ENCODE measurements at places on chromosomes 12 and 14.

DNA sequence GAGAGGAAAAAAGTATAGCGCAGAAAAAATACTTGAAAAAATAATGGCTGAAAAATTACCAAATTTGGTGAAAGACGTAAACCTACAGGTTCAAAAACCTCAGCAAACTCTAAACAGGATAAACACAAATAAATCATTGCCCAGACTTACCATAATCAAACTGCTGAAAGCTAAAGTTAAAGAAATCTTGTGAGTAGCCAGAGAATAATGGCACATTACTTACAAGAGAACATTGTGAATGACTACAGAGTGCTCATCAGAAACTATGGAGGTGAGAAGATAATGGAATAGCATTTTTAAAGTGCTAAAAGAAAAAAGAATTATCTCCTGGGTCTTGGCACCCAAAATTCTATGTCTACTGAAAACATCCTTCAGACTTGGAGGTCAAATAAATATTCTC is 36.0 kb downstream of the ATF1 start:
- DNase-seq: no peak

- no peak for DNase-seq
Measured at GRCh38 chr12:92486443-92487137, 216.2 kb upstream of the PLEKHG7 start.

- no peak for DNase-seq
Measured at GRCh38 chr14:102047808-102048540, 38.9 kb downstream of the HSP90AA1 start.

DNA sequence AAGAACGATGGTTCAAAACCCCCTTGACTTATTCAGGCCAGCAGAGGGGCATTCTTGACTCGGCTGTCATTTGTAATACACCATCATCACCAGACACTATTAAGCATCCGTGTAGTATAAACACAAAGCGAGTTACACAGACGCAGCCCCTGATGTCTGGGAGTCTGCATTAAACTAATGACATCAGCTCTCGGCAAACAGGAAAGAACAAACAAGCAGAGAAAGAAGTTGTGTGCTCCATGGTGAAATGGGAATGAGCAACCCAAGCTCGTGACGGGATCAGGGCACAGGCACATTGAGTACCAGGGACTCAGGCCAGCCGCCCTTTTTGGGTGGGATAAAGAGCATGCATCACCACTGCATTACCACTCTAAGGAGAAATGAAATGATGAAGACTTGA is 460.1 kb downstream of the MED13L start:
- DNase-seq: no peak

- no peak for DNase-seq
Measured at GRCh38 chr14:79514700-79515099, 696.6 kb downstream of the DIO2 start.

DNA sequence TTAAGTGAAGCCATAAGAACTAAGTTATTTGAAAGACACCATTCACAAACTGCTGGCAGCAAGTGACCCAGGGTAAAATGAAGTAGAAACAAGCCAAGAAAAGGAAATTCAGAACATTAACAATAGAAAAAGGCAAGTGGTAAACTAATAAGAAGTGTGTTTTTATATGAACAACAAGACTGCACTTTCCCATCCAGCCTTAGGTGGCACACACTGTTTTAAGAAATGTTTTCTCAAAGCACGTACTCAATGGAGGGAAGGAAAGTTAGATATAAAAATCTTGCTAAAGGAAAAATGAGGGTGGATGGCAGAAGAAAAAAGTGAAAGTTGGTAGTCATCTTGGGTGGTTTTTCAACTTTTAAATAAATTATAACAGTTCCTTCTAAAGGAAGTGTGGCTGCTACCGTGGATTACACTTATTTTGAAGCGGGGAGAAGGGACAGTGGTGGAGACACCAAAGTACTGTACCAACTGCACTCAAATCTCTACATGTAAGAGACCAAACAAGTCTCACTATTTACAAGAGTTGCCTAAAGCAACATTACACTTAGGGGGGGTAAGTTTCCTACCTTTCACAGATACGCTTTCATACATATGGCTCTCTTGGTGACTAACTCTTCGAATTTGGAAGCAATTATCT is 58.8 kb downstream of the SEL1L start:
- no peak for DNase-seq

DNA sequence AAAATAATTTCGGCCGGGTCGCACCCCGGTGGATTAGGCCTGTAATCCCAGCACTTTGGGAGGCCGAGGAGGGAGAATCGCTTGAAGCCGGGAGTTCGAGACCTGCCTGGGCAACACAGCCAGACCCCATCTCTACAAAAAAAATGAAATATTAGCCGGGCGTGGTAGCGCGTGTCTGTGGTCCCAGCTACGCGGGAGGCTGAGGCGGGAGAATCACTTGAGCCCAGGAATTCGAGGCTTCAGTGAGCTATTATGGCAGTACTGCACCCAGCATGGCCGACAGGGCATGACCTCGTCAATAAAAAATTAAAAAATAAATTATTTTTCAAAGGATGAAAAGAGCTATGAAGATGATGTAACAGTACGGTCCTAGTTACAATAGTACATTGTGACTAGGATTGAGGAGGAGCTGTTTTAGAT is 523 bp downstream of the GTF2H3 start:
- DNase-seq: no peak

GRCh38 chr14:53055003-53055402 is 98.1 kb downstream of the DDHD1 start:
- no peak for DNase-seq

DNA sequence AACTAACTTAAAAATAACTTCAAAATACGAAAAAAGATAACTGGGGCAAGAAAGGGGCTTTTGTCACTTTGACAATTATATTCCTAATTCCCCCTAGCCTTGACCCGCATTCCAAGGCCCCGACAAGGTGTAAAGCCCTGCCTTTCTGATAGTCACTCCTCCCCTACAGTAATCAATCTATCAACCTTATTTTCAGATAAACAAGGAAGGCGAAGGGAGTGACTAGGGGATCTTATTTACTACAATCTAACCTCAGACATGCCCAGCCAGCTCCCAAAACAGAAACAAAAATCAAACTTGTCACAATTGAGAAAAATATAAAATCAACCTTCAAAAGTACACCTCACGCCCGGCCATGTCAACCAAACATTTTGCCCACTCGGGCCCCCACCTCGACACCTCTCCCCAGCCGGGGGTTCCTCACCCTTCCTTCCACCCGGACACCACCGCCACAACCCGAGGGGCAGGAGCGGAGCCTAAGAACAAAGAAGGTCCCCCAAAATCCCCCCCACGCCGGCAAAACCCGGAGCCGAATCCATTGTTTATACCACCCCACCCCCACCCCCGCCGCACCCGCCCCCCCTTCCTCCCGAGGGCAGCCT is 562 bp downstream of the ZFYVE1 start:
- no peak for DNase-seq

GRCh38 chr12:101551362-101552114 is 43.2 kb upstream of the MYBPC1 start:
- no peak for DNase-seq

DNA sequence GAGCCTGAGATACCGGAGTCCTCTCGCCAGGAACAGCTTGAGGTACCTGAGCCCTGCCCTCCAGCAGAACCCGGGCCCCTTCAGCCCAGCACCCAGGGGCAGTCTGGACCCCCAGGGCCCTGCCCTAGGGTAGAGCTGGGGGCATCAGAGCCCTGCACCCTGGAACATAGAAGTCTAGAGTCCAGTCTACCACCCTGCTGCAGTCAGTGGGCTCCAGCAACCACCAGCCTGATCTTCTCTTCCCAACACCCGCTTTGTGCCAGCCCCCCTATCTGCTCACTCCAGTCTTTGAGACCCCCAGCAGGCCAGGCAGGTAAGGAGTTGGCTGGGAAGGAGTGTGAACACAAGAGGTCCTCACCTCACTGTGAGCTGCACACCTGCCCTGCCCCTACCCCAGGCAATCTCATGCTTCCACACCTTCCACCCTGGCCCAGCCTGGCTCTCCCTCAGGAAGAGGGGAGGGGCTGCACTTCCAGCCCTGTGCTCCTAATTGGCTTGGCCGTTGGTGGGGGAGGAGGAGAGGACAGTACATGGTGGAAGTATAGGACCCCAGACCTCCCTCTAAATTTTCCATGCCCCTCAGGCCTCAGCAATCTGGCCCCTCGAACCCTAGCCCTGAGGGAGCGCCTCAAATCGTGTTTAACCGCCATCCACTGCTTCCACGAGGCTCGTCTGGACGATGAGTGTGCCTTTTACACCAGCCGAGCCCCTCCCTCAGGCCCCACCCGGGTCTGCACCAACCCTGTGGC is 6.2 kb downstream of the C1QL4 start:
- DNase-seq: no peak

GRCh38 chr12:59185295-59185694 is 265.0 kb upstream of the LRIG3 start:
- DNase-seq: no peak

DNA sequence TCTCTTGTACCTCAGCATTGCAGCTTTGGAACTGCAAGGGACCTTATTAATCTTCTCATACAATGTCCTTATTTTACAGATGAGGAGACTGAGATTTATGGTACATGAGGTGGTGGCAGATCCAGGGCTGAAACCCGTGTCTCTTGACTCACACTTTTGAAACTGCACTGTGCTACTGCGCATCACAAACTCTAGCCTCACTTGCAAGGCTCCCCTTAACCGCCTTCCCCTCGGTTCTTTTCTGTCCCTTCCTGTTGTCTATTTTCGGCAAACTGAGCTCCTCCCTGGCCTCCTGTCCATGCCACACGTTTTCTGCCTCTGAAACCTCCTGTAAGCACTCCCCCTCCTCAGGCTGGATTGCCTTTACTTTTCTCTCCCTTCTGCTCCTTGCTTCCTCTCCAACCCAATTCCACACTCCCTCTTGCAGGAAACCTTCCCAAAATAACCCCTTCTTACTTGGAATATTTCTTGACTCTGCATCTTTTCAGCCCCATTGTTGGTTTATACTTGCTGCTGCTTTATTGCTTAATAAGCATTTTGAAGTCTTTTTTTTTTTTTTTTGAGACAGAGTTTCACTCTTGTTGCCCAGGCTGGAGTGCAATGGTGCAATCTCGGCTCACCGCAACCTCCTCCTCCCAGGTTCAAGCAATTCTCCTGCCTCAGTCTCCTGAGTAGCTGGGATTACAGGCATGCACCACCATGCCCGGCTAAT is 72.4 kb upstream of the CISTR start:
- no peak for DNase-seq

GRCh38 chr12:11827091-11828061 is 177.9 kb downstream of the ETV6 start:
- DNase-seq: no peak

GRCh38 chr14:76880449-76880848 is 54.2 kb downstream of the LRRC74A start:
- DNase-seq: no peak

DNA sequence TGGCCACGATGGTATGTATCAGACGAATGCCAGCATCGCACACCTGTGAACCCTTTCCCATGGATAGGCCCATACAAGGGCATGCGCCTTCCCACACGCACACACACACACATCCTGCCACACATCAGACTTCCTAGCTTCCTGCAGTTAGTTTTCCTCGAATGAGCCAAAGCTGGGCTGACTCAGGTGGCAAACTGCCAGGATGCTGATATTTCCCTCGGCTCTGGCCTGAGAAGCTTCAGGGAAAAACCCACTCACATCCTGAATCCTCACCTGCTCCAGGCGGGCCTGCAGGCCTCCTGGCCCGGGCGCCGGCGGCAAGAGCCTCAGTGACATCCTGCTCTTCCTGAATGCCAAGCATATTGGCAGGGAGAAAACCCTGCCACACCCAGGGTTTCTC is 22.4 kb downstream of the CALM1 start:
- no peak for DNase-seq

- no peak for DNase-seq
Measured at GRCh38 chr14:103313704-103314103, 20.3 kb upstream of the EIF5 start.

- no peak for DNase-seq
Measured at GRCh38 chr14:92704036-92704804, 44.2 kb downstream of the LGMN start.

DNA sequence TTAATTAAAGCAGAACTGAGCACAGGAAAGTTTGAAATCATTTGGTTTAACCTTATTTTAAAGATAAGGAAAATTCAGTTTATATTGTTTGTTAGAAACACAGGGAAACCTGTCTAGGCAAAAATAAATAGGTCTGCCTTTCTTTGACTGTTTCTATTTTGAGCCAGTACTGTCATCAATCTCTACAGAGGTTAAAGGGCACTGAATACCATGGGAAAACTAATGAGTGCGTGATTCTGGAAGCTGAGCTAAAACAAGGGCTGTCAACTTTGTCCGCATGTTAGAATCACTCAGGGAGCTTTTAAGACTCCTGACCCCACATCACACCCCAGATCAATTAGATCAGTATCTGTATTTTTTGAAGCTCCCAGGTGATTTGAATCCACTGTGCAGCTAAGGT is 38.8 kb downstream of the NOPCHAP1 start:
- no peak for DNase-seq

DNA sequence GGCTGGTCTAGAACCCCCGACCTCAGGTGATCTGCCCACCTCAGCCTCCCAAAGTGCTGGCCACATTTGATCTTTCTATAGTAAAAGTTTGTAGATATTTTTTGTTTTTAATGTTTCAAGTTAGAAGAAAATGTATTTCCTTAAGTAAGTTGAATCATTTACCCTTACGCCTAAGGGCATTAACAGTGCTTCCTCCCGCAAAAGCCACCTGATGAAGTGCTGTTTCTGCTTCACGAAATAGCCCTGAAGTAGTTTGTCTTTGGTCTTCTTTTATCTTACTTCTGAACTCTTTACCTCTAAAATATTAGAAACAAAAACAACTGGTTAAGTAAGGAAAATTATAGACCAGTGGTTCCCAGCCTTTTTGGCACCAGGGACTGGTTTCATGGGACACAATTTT is 22.7 kb downstream of the PAWR start:
- DNase-seq: no peak

GRCh38 chr12:4780641-4781611 is 60.7 kb downstream of the GALNT8 start:
- no peak for DNase-seq

DNA sequence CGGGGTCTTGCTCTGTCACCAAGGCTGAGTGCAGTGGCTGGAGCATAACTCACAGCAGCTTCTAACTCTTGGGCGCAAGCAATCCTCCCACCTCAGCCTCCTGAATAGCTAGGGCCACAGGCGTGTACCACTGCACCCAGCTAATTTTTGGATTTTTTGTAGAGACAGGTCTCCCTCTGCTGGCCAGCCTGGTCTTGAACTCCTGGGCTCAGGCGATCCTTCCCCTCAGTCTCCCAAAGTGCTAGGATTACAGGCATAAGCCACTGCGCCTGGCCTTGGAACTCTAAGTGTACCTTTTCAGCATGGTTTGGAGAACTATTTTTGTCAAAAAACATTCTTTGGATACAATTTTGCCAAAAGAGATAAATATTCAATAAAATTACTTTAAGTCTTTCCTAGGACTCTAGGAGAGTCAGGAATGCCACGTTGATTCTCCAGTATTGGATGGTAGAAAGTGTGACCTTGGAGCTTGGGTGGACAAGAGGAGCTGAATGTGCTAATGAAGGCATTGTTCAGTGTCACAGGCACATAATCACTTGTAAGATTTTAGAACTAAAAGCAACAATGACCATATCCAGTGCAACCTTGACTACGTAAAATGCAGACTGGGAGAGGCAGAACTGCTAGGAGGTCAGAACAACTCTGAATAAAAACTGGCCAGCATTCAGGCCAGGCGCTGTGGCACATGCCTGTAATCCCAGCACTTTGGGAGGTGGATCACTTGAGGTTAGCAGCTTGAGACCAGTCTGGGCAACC is 2.8 kb downstream of the SRSF9 start:
- DNase-seq: no peak
